Neural crest cell (in vitro differentiated cells): ENCODE measurements at places on chromosomes 13 and 19. TPM values are rescaled to one million over a fixed set of nuclear protein-coding genes. Genes with fewer than 3 reads are reported as not detected.
A peak's percentile ranks its signal among the peaks of the same experiment; 100 is the strongest.

Gene PEAK3
- not detected in 2 replicates for total RNA-seq

GRCh38 chr19:1172353-1173158 is 1.5 kb downstream of the SBNO2 start:
- H3K27me3 ChIP-seq = no peaks in the 10 kb centered on the region
- peaks cover 35% of the 10 kb centered on the region for H3K4me1 ChIP-seq
- H3K4me3 ChIP-seq = peak overlapping the region; percentile 81
- peak overlapping the region; percentile 92 for H3K27ac ChIP-seq
- no peak for DNase-seq

DNA sequence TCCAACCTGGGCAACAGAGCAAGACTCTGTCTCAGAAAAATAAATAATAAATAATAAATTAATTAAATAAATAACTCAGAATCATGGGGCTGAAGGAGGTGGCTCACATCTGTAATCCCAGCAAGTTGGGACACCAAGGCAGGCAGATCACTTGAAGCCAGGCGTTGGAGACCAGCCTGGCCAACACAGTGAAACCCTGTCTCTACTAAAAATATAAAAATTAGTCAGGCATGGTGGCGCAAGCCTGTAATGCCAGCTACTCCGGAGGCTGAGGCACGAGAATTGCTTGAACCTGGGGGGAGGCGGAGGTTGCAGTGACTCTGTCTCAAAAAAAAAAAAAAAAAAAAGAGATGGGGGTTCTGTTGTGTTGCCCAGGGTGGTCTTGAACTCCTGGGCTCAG is 7.2 kb downstream of the TMEM38A start:
- no peaks in the 10 kb centered on the region for H3K4me1 ChIP-seq
- DNase-seq = no peak
- H3K4me3 ChIP-seq = no peak overlapping the region
- no peaks in the 10 kb centered on the region for H3K27me3 ChIP-seq
- H3K27ac ChIP-seq = no peak overlapping the region
- no peaks in the 10 kb centered on the region for H3K36me3 ChIP-seq

DNA sequence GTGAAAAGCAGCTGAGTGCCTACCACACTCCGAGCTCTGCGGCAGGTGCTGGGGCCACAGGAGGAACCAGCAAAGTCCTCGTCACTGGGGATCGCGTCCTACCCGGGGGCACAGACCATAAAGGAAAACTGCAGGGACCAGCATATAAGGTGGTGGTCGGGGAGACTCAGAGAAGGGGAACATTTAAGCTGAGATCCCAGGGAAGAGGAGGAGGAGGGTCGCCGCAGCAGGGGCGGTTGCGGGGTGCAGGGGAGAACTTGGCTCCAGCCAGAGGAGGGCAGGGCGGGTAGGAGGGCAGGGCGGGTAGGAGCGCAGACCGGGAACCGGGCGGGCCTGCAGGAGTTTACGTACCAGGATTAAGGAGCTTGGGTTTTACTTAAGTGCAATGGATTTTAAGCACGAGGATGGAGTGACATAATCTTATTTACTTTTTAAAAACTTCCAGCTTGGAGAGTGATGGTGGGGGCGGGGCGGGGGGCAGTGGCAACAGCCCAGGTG is 956 bp upstream of the KLK4 start:
- H3K4me1 ChIP-seq = peaks cover 4% of the 10 kb centered on the region
- peaks cover 10% of the 10 kb centered on the region for H3K27me3 ChIP-seq
- no peak for DNase-seq
- no peaks in the 10 kb centered on the region for H3K36me3 ChIP-seq

DNA sequence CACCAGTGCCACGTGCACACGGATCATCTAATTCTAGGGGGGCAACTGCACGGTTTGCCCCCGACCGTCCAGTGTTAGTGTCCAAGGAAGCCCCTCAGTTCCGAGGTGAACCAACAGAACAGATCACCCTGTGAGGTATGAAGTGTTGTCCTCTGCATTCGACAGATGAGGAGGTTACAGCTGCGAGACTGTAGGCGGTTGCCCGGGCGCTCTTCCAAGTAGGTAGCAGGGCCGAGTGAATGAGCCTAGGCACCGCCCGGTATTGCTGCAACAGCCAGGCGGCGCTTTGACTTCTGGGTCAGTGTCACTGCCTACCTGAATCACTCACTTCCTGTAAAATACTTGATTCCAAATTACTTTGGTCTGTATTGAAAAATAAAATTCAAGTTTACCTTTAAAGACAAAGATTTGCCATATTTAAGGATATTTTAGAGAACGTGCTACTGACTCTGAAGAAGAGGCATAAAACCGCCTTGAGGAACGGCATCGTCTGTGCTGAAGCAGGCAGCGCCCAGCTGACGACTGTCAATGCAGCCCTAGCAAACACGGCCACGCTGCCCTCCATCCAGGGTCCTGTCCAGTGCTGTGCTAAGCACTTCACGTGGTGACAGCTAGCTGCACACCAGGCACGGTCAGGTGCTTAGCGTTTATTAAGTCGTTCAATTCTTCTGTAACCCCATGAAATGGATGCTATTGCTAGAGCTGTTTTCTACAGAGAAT is 19.3 kb upstream of the RASA3 start:
- peaks cover 36% of the 10 kb centered on the region for H3K4me1 ChIP-seq
- peaks cover 5% of the 10 kb centered on the region for H3K36me3 ChIP-seq
- DNase-seq = no peak
